Stimulated activated CD8-positive, alpha-beta memory T cell treated with anti-CD3 and anti-CD28 coated beads, Interleukin-12 subunit alpha, Interleukin-12 subunit beta, amount 100 ng/mL, for 4 hours (primary cell): ENCODE measurements at places on chromosomes 7 and 10.

DNA sequence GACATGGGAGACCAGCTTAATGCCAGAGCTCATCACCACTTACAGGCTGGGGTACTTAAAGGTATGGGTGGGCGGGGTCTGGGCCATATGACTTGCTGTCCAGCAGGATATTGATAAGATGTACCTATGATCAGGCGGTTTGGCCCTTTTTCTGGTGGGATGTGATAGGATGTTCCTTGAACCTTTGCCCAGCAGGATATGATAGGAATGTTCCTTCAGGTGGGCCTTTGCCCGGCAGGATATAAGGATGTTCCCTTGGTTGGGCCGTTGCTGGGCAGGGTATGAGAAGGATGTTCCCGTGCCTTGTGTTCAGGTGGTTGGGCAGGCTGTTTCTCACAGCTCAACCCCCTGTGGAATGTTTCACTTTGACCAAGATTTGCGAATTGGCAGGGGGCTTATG is 187.2 kb upstream of the CXCL12 start:
- no peak for DNase-seq

DNA sequence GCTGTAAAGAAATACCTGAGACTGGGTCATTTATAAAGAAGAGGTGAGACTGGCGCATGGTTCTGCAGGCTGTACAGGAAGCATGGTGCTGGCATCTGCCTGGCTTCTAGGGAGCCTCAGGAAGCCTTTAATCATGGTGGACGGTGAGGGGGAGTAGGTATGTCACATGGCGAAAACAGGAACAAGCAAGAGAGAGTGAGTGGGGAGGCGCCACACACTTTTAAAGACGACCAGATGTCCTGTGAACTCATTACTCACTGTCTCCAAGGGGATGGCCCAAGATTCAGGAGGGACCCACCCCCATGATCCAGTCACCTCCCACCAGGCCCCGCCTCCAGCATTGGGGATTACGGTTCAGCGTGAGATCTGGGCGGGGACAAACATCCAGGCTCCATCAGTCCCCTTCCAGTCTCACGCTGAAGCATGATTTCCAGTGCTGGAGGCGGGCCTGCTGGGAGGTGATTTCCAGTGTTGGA is 3.2 kb downstream of the ZNF316 start:
- peak; percentile 10 for DNase-seq

GRCh38 chr10:114100848-114101741 is 57.4 kb downstream of the ADRB1 start:
- no peak for DNase-seq

GRCh38 chr10:127882801-127883459 is 9.8 kb downstream of the CLRN3 start:
- DNase-seq: no peak

GRCh38 chr7:102115181-102115580 is 171.5 kb upstream of the SH2B2 start:
- DNase-seq: no peak

DNA sequence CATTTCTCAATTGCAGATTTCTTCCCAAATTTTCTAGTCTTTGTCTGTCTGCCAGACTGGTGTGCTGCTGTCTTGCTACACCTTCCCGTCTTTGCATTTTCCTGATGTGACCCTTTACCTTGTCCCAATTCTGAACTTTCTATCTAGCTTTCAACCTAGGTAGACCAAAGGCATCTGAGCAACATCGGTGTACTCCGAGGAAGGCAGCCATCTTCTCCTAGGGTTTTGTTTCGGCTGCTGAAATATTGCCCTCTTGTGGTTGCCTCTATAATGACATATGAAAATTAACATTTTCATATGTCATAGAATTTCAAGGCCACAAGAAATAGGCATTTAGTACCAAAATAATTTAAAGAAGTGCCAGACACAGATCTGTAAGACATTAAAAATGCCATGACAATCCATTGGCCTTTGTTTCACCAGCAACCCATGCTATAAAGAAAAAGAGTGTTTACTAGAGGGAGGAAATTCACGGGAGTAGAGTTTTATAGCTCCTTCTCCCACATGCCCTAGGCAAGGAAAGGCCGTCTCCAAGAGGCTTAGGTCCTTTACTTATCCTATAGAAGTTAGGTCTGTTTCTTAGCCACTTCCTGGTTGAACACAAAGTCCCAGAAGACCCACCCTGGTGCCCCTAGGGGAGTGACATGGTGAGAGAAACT is 23.4 kb downstream of the OR9A2 start:
- no peak for DNase-seq

DNA sequence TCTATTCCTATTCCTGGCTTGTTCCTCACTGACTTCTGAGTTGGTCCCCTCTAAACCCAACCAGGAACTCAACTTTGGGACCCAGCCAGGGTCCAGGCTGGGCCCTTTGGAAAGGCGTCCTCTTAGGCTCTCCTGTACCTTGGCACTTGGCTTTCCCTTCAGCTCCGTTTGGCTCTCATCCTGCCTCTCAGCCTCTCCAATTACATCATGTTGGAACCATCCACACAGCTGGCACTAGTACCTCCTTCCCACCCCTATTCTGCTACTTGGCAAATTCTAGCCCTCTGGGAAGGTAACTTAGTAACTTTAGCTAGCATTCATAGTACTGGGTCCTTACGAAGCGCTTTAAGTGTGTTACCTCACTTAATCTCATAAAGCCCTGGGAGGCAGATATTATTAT is 205.3 kb upstream of the HABP2 start:
- DNase-seq: no peak

DNA sequence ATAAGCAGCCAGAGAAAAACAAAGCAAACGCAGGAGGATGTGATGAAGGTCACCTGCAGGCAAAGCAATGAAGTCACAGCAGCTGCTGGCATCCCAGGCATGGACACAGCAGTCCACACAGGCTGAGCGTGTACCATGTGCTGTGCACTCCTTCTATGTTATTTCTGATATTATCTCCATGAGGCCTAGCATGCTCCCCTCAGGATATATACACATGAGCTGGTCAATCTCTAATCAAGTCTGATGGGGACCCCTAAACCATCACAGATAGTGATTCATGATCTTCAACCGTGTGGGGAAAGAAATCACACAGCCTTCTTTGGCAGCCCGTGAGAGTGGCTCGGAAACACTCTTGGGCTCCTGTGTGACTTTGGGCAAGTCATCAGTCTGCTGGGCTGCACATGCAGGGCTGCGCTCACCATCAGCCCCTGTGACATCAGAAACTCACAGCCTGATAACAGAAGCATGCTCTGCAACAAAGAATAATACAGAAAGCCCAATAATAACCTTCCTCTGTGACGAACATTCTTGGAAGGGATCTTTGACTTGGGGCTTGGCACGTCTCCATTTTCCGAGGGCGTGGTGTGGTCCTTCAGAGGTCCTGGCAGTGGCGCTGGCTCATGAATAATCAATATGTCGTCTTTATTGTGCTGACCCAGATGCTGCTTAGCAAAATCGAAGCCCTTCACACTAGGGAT is 83.0 kb upstream of the ATP6V0A4 start:
- DNase-seq: no peak

DNA sequence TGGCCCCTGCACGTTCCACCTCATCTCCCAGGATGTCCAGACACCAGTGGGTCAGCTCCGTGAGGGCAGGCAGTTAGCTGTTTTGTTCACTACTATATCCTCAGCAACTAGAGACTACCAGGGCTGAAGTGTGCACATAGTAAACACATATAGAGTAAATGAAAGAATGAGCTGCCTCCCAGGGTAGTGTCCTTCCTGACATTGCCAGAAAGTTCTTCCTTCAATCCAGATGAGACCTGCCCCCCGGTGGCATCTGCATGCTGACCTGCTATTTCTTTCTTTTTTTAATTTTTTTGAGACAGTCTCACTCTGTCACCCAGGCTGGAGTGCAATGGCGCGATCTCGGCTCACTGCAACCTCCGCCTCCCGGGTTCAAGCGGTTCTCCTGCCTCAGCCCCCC is 14.0 kb upstream of the ARPC1A start:
- no peak for DNase-seq

- DNase-seq: no peak
These were observed 214.7 kb downstream of the EMX2 start for GRCh38 chr10:117757086-117757720.

DNA sequence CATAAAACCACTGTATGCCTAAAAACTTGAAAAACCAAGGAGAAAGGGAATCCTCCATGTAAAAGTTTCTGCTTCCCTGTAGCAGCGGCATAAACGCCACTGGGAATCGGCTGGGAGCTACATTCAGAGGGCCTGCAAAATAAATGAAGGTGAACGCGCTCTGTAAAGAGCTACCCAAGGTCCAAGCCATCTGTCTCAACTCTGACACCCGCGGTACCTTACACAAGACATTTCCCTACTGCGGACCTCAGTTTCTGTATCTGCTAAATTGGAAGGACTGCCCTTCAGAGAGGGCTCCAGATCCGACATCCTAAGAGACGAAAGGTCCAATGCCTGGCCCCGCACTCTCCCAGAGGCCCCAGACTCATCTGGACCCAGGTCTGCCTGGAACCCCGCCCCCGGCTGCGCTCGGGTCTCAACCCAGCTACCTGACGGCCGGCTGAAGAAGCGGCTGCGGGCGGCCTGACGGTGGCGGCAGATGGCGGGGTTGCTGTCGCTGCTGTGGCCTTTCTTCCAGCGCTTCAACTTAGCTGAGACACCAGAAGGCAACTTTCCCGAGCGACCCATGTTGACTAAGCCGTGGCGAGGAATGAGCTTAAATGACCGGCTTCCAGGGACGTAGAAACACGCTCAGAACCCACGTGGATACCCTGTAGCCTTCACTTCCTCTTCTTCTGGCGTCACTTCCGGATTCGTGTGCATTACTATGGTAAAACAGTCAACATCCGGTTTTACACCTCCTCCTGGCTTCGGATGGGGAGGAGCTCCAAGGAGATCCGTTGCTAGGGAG is at the start of gene RRP12:
Gene RRP12, minus strand, starts transcription at position 676 of the 790 bp plus-strand sequence. Its CDS starts 109 bp downstream, at position 567.
- peak; percentile 55 for DNase-seq
